NCI-H1048 (cell line): ENCODE measurements at places on chromosomes 6 and 20.

DNA sequence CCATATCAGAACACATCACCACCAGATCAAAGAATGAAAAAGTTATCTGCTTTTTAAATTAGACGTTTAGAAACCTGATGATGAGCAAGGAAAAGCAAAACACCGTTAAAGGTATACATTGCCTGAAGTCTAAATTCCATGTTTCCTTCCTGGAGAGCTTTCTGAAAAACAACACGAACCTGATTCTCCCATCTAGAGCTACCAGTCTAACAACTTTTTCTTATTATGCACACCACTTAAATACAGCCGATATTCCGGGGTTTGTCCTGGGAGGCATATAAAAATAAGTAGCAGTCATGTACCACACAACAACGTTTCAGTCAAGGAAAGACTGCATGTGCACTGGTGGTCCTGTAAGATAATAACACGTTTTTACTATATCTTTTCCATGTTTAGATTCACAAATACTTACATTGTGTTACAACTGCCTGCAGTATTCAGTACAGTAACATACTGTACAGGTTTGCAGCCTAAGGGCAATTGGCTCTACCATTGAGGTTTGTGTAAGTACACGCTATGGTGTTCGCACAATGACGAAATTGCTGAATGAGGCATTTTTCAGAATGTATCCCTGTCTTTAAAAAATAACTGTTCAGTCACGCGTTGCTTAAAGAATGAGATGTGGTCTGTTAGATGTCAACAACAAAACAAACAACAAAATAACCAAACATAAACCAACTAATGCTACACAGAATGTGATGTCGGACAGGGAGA, 19.1 kb upstream of the LYRM2 start:
- DNase-seq: no peak

GRCh38 chr20:33814238-33814712, 3.1 kb downstream of the CHMP4B start:
- no peak for DNase-seq

DNA sequence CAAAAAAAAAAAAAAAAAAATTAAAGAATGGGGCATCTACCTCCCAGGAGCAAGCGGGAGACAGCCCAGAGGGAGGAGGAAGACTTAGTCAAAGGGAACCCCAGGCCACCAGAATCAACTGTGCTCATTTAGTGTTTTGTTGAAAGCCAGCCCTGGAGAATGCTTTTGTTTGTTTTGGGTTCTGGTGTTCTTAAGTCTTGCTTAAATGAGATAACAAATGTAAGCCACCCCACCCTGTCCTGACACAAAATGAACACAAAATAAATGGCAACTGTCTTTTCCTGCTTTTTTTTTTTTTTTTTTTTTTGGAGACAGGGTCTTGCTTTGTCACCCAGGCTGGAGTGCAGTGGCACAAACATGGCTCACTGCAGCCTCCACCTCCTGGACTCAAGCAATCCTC, 165.0 kb upstream of the JARID2 start:
- DNase-seq: no peak

DNA sequence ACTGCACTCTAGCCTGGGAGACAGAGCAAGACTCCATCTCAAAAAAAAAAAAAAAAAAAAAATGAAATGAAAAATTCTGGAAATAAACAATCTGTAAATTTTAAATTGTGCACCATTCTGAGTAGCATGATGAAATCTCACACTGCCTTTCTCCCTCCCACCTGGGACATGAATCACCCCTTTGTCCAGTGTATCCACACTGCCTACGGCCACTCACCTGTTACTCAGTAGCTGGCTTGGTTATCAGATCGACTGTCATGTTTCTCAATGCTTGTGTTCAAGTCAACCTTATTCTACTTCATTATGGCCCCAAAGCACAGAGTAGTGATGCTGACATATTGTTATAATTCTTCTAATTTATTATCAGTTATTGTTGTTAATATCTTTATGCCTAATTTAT, 58.7 kb upstream of the MTHFD1L start:
- DNase-seq: no peak

DNA sequence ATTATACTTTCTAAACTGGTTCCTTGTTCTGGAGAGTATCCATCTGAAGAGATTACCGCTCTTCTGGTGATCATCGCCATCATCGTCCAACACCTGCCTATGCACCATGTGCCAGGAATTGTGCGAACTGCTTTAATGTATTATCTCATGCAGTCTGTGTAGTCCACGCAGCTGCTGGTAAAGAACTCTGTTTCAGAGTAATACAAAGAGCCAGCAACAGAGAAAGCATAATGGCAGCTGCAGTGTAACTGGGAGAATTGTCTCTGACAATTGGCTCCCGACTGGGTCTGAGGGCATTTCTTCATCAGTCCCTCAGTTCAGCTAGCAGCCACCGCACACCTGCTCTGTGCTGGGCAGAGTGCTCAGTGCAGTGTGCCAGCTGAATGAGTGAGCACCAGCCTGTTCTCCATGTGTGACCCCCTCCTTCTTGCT, 383.4 kb downstream of the GRIK2 start:
- no peak for DNase-seq
